NCI-H1105 treated with DMSO at 0.1 percent for 48 hours (cell line): ENCODE measurements at places on chromosomes 2 and 18.

DNA sequence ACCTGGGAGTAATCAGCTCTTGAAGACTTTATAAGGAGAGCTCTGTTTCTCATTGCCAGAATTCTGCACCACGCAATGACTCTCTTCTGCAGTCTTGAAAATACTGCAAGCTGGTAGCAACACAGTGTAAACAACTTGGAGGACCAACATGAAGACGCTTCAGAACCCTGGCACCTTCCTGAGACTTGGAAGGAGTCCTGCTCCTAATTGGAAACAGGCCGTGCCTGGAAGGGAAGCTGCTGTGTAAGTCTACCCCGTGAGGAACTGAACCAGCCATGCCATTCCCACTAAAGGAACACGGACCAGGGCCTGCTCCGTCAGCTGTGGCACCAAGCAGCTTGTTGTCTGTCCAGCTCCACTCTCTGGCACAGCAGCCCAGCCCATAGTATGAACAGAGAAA, 171.1 kb downstream of the PAX3 start:
- DNase-seq = no peak

DNA sequence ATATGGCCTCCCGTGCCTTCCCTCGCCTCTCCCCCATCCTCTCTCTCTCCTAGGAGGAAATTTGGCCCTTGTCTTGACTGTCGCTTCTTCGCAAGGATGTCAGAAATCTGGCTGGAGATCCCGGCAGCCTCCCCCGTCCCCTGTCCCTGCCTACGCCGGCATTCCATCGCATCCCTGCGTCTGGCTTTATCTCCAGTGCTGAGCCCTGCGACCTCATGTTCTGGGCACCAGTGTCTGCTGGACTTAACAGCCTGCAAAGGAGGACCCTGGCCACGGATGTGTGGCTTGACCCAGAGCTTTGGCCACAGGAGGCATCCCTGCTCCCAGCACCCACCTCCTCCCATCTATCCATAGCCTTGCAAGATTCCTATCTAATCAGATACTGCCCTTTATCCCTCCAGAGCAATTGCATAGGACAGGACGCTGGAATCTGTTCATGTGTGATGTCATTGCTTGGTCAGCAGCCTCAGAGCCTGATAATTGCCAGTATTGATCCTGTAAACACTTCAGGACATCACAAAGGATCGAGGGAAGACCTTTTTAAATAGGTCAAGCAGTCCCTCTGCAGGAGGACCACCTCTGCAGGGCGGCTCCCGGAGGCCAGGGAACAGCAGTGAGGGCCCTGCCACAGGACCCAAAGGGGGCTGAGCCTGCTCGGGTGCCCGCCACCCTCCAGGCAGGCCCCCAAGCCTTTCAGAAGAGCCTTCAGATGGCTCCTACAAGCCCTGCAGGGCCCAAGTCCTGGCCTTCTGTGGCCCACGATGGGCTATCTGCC, 168.2 kb downstream of the TWIST2 start:
- no peak for DNase-seq

GRCh38 chr18:286515-287310, 18.9 kb upstream of the THOC1 start:
- DNase-seq = no peak

DNA sequence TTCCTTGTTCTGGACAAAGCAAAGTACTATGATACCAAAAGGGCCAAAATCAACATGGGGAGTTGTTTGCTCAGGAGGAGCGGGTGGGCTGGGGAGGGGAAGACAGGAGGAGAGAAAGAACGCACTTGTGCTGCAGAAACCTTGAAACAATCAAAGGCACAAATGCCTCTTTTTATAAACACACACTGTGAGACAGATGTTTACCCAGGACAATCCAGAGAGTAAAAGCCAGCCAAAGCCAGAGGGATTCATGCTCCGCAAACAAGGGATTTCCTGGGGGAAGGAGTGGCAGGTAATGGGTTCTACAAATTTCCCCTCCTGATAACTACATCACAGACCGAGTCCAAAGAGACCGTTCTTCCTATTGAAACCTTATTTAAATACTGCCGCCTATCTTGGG, 323.5 kb upstream of the SKOR2 start:
- DNase-seq = no peak

- DNase-seq = no peak
Observed at GRCh38 chr2:203928849-203929248, 7.7 kb upstream of the ICOS start.

DNA sequence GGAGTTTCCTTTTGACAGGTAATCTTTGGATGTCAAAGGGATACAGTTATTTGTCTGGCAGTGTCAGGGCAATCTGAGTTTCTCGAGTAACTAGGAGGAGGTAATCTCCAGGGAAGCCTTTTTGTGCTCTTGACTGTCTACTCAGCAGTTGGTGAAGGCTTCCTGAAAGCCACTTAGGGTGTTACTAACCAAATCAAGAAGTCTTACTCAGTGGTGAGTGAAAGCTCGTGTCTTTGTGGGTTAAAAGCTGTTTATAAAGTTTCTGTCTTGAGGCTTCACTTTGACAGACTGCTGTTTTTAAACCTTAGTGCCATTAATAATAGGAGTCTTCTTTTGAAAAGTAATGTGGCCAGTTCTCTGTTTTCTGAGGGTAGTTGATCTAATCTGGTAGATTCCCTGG, 1.7 kb downstream of the THSD7B start:
- DNase-seq = no peak

GRCh38 chr18:34370704-34371395, 146.1 kb upstream of the NOL4 start:
- DNase-seq = peak; percentile 7

GRCh38 chr2:238434846-238435751, 8.4 kb downstream of the ASB1 start:
- DNase-seq = no peak

DNA sequence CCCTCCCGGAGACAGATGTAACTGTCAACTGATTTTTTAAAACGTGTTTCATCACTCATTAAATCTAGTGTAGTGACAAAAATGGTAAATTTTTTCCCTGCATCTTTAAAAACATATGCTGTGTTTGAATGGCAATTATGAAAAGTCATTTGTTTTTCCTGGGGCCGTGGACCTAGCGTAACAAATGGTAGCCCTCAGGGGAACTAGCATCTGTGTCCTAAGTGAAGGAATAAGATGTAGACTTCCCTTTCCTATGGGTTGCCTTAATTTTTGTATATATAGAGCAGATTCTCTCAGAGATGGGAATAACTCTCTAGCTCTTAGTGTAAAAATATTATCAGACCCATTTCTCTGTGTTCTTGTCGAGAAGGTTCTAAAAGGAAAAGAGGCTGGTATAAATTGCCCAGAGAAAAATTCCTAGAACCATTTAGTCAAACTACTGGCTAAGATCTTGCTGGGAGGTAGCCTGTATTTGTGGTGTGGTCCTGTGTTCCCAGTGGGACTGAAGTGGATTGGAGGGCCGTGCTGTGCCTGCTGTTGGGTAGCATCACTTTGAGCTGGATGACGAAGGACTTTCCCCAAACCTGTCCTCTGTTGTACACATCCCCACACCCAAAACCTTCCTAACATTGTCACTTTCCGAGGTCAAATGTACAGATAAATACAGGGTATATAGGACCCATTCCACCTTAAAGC, 85.8 kb downstream of the LIMS1 start:
- no peak for DNase-seq

GRCh38 chr18:12391487-12392165, 14.6 kb upstream of the AFG3L2 start:
- peak; percentile 36 for DNase-seq

- DNase-seq = no peak
Observed at GRCh38 chr2:211598238-211598637, 940.4 kb downstream of the ERBB4 start.

DNA sequence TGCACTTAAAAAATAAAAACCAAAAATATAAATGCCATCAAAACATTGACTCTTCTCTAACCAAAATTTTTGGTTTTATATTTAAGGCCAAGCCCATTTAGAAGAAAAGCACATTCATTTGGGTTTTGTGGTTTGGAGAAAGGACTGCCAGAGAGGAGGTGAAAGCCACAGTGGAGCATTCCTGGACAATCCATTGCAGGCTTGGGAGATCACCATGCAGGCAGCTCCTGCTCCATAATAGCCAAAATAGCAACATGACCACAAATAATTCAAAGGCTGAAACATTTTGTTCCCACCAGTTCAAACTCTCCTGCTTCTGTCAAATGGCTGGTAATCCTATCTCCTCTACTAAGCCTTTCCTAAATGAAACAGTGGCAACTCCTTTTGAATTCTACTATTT, 73.5 kb downstream of the GALNT3 start:
- DNase-seq = no peak

GRCh38 chr2:46014911-46015654, 282.1 kb upstream of the EPAS1 start:
- DNase-seq = no peak

GRCh38 chr2:75801234-75801982, 90.7 kb upstream of the GCFC2 start:
- DNase-seq = no peak

GRCh38 chr2:72155737-72156136, 8.1 kb upstream of the CYP26B1 start:
- DNase-seq = no peak

- no peak for DNase-seq
Observed at GRCh38 chr2:100623930-100624329, 61.1 kb downstream of the PDCL3 start.

DNA sequence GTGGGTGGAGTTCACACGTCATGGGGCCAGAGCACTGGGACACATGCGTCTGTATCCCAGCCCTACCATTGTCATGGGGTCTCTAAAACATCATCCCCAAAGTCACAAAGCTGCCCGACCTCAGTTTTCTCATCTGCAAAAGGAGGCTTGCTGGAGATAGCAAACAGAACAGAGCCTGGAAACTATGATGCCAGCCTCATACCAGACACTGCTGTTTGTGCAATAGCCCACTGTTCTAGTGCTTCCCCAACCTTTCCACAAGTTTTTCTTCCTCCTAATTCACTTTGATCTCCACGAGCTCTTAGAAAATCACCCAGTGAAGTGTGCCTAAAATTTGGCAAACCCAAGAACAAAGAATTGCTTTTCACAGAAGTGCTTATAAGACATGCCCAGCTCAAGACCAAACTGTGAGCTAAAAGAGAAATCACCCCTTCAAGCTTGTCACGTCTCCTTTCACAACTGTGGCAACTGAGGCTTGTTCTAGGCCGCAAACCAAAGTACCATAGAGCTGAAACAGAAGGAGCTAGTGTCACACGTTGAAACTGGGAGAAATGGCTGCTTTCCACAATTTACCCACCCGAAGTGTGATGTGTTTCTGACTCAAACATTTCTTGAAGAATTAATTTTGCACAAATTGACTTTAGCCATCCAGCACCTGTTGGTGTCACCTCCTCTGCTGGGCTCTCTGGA, 162.7 kb upstream of the ID2 start:
- DNase-seq = no peak

DNA sequence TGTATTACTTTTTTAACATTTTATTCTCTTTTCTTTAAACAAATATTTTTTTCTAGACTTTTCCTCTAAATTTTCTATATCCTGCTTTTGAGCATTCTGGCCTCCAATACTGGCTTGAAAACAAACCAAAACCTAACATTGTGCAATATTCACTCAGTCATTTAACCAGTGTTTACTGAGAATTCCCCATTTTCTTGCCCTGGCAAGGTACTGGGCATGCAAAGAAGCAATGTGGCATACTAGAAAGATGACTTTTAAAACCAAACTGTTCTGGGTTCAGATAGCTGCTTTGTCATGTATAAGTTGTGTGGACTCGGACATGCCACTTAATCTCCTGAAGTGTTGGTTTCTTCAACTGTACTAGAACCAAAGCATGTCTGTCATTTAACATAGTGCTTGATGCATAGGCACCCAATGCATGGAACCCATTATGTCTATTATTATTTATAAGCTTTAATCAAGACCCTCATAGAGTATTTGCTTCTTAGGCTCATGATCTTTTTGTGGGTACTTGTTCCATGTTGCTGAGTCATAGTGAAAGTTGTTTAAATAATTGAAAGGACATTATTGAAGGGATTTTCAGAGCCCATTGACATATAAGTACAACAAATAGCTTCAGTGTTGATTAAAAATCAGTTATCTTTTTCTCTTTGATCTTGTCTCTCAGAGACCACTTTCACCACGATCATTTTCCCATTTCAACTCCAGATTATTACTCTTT, 185.4 kb upstream of the OSR1 start:
- DNase-seq = no peak

DNA sequence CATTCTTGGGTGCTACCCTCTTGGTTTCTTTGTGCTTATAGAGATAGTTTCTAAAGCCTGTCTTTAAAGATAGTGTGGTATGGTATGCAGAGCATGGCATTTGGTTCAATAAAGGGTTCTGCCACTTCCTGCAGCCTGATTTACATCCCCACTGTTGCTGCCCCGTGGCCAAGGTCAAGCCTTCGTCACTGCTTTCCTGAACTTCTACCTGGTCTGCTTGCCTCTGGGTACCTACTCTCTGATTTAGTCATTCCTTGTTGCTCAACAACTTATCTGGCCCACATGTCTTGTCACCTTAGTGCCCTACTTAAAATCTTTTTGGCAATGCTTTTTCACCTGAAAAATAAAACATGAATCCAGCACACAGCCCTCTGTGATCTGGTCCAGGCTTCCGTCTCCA, 352.9 kb downstream of the LPIN1 start:
- no peak for DNase-seq

DNA sequence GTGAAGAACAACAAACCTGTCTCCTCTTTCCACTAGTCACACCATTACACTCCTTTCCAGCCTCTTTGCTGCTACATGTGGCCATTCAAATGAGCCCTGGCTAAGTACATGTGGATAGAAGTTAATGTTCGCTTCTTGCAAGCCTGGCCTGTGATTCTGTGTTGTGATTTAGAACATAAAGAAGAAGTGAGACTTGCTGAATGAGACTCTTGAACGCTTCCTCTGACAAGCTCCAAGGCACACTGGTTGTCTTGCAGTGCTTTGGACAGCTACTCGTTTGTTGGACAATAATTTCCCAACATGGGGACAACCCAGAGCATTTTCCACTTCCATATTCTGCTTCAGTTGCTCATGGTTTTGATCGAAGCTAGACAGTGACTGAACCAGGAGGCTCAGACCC, 57.3 kb downstream of the CCDC74A start:
- DNase-seq = no peak

- DNase-seq = peak; percentile 63
Observed at GRCh38 chr2:11663427-11663826, 6.6 kb downstream of the NTSR2 start.

GRCh38 chr2:119794237-119794636, 34.5 kb downstream of the PTPN4 start:
- no peak for DNase-seq
